HFFc6 (cell line): ENCODE measurements at places on chromosomes 12 and 14.
A peak's percentile ranks its signal among the peaks of the same experiment; 100 is the strongest.

DNA sequence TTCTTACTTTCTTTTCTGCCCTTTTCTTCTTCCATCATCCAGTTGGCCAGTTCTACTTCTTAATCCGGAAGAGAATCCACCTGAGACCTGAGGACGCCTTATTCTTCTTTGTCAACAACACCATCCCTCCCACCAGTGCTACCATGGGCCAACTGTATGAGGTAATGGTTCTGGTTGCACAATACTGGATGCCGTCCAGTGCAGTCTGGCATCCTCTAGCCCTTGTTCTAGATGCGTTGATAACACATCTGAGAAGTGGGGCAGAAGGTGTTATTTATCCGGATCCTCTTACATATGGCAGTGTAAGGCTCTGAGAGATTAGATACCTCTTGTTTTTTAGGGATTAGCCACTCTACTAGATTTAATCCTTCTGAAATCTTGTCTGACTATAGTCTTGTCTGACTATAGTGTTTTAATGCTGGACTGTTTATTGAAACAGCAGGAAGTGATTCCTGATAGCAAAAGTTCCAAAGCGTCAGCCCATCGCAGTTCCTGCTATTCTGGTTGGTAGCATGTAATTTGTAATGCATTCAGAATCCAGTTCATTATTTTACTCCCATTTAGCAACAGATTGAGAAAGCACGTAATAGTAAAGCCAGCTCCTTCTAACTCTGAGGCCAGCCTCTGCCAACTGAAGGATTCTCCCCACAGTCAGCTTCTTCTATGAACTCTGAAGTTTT is 7.9 kb downstream of the GABARAPL1 start:
- peak; percentile 24 for DNase-seq

- no peak for DNase-seq
Measured at GRCh38 chr12:27552886-27553560, 29.0 kb downstream of the PPFIBP1 start.

GRCh38 chr12:123071857-123072256 is 79.0 kb downstream of the PITPNM2 start:
- DNase-seq: no peak

DNA sequence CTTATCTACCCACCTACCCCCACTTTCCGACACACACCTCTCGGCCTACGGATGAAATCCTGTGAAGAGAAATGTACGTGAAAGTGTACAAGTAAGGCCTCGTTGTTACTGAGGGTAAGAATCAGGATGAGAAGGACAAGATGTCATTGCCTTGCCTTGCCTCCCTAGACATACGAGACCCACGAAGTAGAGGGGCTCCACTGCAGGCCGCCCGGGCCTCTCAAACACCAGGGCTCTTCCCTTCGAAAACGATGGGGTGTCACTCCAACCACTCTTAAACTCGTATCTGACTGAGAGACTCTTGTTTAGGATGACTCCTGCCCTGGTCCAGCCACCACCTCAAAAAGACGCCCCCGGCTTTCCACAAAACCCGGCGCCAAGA is 498 bp downstream of the RACGAP1 start:
- peak; percentile 10 for DNase-seq

DNA sequence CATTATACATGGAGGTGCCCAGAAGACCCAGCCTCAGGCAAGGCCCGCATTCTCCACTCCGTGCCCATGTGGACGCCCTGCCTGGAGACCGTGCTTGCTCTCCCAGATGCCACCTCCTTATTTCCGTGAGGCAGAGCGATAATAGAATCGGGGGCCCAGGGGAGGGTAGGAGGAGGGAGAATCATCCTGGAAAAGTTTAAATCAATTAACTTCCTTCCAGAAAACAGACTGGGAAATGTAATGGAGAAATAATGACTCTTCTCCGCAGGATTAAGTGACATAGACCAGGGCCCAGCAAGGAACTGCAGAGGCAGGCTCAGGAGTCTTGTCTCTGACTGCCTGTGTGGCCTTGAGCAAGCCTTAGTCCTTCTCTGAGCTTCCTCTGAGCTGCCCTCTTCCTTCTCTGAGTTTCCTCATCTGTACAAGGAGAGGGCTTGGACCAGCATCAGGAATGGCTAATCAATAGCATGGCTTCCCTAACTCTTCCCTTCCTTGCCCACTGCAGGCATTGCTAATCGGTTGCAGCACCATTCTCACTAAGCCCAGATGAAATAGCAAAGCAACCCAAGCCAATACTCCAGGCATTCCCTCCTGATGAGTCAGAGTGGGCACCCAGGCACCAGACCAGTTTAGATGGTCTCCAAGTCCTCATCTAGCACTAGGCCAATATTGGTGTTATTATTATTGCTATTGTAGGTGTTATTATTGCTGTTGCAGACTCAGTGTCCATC is 11.3 kb upstream of the FAM222A start:
- no peak for DNase-seq

DNA sequence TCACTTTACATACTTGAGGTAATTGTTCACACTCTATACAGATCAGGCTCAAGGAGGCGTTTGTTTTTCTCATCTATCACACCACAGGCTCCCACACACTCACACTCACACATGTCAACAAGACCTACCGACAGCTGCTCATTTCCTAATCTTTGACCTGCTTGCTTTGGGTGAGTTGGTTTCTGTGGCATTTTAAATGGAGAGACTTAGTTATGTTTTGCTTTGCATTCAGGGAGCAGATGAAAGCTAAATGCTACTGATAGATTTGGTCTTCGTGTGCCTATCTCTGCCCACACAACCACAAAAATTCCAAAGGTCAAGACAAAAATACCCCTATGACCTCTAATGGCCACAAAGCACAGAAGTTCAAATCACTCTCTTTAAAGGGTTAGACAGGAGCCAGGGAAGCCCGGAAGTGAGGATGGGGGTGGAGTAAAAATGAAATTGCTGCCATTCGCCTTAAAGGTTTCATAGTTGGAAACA is 203.5 kb upstream of the G2E3 start:
- DNase-seq: no peak

DNA sequence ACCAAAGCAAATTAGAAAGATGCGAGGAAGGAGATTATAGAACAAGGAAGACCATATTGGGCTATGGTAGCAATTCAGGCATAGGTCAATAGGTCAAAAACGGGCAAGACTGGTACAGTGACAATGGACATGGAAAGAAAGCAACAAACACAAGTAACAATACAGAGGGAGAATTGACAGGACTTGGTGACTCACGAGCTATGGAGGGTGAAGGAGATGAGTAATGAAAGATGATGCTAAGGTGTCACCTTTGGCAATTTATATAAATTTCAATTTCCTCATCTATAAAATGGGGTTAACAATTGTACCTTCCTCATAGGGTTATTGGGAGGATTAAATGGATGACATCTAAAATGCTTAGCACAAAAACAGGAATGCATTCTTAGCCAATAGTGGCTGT is 15.1 kb upstream of the DUSP16 start:
- no peak for DNase-seq

- DNase-seq: no peak
Measured at GRCh38 chr14:73627151-73627558, 14.8 kb downstream of the ACOT6 start.

DNA sequence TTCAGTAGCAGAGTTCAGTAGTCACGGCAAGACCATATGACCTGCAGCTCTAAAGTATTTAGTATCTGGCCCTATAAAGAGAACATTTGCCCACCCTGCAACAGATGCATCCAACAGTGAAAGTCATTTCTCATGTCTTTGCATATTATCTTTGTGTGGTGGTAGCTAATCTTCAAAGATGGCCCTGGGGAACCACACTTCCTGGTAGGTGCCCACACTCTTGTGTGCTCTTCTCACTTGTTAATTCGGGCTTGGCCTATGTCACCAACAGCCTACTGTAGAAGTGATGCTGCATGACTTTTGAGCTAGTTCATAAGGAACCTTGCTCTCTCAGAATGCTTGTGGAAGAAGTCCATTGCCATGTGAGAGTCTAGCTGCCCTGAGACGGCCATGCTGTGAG is 85.6 kb downstream of the MAP1LC3B2 start:
- no peak for DNase-seq

- peak; percentile 24 for DNase-seq
Measured at GRCh38 chr12:132597333-132598316, 12.8 kb downstream of the LRCOL1 start.

DNA sequence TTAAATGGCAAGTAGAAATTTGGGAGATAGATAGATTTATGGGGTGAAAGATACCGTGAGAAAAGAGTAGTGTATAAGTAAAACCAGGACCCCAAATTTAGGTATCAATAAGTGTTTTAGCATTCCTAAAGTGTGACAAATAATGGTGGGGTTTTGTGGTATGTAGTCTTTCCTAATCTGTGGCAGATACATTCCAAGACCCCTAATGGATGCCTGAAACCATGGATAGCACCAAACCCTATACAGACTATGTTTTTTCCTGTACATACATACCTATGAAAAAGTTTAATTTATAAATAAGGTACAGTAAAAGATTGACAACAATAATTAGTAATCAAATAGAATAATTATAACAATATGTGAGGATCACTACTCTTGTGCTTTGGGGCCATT is 14.4 kb upstream of the TCP11L2 start:
- no peak for DNase-seq

GRCh38 chr12:5051913-5052312 is 8.2 kb downstream of the KCNA5 start:
- no peak for DNase-seq

- DNase-seq: no peak
Measured at GRCh38 chr12:28878629-28879028, 270.4 kb upstream of the FAR2 start.

DNA sequence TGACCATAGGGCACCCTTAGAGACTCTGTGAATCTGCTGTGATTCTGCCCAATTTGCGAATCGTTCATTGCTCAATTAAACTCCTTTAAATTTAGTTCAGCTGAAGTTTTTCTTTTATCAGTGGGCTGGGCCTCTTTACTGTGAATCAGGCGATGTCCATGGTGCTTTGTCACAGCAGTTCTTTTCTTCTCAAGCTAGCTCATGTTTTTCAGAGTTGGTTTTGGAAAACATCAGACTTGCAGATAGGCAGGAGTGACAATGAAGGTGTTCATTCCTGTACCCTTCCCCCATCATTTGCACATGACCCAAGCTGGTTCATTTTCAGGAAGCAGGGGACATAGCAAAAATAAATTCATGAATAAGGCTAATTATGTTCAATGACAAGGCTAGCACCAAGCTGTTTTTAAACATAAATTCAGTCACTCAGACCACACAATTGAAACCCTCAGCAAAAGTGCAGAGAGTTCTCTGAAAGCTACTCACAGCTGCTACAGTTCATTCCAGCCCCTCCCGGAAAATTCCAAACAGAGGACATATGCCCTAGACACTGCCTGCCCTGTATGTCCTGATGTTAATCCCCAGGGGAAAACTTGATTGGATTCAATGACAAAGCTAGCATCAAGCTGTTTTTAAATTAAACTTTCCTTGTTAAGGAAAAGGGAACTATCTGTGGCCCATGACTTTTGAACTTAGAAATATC is 383.3 kb downstream of the C12orf75 start:
- no peak for DNase-seq

DNA sequence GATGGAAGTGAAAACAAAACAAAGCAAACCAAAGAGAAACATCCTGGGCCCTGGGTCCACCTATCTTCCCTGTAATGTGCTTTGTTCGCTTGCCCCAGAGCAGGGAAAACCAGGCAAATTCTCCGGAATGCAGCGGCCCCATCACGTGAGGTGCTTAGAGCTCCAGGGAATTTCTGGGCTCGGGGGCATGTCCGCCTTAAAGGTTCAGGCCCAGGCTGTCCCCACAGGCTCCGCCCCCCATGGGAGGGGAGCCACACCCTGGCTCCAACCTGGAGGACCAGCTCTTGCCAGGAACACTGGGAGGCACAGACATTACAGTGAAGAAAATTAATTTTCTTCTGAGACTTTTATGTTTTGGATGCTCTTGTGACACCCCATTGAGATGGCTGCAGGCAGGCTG is 69.9 kb downstream of the RBM19 start:
- no peak for DNase-seq

DNA sequence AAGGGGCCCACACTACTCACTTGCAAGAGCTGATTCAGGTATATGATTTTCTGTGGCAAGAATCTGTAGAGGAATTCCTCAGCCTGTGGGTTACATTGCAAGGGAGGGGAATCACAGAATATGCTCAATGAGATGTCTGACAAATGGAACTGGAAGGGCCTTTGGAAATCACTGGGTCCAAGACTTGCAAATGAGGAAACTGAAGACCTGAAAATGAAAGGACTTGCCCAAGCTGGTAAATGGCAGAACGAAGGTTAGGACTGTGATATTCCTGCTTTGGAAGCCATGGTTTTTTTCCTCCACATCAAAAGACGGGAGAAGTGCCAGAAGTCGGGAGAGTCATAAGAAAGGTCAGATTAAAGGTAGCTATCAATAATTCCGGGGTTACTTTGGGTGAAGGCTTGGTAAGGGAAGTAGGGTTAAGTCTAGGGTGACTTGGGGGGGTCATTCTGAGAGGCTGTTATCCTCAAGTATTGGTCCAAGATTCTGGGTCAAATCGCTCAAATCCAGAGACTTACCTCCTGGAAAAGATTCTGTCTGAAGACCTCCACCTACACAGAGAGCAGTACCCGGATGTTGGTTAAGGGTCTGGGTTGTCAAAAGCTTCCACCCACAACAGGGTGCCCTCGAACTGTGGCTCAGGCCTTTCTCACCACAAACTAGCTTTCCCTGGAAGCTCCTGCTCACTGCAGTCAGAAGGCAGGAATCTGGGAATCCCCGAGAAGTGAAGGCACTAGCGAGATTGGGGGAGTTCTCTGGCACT is 539 bp downstream of the PSME2 start:
- DNase-seq: peak; percentile 57

DNA sequence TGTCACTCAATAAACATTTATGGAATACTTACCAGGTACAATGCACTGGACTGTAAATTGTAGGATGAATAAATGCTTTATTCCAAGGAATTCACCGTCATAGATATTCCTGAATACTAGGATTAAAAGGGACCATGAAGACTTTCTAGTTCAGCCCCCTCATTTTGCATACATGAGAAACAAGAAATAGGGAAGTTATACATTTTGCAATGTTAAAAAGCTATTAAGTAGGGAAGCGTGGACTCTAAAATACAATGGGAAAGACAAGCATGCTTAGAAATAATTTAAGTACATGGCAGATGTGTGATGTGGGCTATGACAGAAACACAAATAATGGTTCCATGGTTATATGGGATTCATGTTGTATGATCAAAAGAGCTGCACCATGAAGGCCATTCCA is 89.4 kb upstream of the SYT10 start:
- DNase-seq: no peak

DNA sequence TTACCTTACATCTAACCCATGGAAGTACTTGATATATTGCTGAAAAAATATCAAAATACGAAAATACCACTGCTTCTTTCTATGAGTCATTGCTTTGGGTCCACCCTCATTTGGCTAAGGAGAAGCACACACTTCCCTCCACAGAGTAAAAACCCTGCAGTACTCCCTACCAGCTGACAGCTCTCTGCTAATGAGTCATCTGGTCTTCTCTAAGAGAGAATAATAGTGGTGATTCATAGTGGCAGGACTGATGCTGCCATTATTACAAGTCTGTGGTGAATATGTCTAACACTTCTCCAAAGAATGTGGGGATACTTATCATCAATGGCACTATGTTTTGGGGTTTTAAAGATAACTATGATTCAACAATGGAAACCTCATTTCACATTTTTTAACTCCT is 90.7 kb downstream of the PPFIA2 start:
- DNase-seq: peak; percentile 32

GRCh38 chr14:73833530-73834260 is 17.9 kb upstream of the PTGR2 start:
- no peak for DNase-seq
